H1 (cell line): ENCODE measurements at places on chromosomes 7 and 10. TPM values are rescaled to one million over a fixed set of nuclear protein-coding genes. Genes with fewer than 3 reads are reported as not detected.

Gene HSPA12A
- 4.8 and 6.9 TPM in 2 replicates for total RNA-seq

Gene TRIM56
- total RNA-seq = 17.5 and 18.8 TPM in 2 replicates

DNA sequence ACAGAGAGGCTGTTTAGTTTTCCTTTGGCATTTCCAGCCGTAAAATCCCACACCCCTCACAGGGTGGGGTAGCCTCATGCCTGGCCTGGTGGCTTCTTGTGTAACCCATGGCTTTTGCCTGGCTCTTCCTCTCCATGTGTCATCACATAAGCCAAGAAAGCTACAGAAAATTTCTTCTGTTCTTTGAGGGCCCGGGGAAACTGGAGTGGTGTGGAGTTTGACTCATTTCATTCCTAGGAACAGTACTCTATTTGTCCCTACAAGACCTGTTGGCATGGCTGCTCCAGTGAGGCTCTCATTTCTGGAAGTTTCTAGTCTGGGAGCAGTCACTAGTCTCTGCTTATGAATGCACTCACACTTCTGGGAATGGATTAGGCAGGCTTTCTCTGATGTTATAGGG lies 523.9 kb downstream of the SUGCT start:
- no peak for DNase-seq

Gene COBL
- 36.5 and 40.4 TPM in 2 replicates for total RNA-seq

- DNase-seq = no peak
Measured at GRCh38 chr7:25628446-25628845, 400.2 kb upstream of the NPVF start.

DNA sequence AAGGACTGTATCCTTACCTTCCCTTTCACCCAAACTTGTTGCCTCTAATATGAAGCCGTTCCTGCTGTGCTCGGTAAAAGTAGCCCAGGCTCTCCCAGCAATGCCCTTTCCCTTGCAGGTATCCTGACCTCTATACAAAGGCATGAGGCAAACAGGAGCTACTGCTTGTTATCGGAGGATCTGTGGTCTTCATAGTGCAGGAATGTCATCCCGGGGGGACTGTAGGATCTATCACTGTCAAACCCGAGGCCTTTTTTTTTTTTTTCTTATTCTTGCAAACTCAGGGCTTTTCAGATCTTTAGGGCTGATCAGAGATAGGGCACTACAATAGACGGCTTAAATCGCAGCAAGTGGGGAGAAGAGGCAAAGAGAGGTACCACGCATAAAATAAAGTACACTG lies 1206.6 kb downstream of the TYW1 start:
- no peak for DNase-seq

- DNase-seq = no peak
Measured at GRCh38 chr7:99559175-99559915, 903 bp downstream of the ZNF655 start.

- DNase-seq = no peak
Measured at GRCh38 chr7:44845451-44845850, 2.4 kb downstream of the H2AZ2 start.

GRCh38 chr10:44990965-44991364 lies 9.8 kb upstream of the ZNF22 start:
- no peak for DNase-seq

DNA sequence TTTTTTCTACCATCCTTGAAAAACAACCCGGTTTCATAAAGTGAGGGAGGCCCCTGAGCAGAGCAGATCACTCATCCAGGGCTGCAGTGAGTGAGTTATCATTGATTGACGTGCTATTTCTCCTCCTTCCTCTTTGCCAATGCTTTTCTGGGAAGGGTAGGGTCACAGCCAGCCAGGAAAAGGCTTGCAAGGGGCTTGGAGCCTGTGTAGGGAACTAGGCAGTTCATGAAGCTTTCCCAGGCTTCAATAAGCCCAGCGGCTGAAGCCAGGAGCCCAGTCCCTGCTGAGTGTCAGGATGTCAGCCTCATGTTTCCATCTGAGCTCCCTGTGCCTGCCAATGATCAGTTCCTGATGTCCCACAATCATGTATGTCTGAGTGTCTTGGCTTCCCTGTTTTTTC lies 584.7 kb downstream of the GALNT17 start:
- DNase-seq = no peak

Gene ZC3HAV1
- 43.4 and 44.3 TPM in 2 replicates for total RNA-seq

- DNase-seq = no peak
Measured at GRCh38 chr10:132453470-132453861, 56.5 kb downstream of the PWWP2B start.

DNA sequence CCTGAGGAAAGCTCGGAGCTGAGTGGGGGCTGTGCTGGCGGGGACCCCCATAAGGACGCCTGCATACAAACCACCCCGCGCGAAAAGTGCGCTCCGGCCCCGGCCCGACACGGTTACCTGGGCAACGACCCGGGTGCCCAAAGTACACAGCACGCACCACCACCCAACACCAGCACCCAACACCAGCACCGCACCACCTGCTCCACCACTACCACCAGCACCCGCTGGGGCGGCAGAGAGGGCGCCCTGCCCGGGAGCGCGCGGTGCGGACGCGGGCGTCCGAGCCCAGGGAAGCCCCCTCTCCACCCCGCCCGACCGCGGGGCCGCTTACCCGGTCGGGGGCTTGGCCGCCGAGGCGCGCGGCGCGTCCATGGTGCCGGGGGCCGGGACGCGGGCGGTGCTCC lies 345 bp downstream of the COBL start:
- DNase-seq = no peak

Gene ERVW-1
- total RNA-seq = not detected in 2 replicates

DNA sequence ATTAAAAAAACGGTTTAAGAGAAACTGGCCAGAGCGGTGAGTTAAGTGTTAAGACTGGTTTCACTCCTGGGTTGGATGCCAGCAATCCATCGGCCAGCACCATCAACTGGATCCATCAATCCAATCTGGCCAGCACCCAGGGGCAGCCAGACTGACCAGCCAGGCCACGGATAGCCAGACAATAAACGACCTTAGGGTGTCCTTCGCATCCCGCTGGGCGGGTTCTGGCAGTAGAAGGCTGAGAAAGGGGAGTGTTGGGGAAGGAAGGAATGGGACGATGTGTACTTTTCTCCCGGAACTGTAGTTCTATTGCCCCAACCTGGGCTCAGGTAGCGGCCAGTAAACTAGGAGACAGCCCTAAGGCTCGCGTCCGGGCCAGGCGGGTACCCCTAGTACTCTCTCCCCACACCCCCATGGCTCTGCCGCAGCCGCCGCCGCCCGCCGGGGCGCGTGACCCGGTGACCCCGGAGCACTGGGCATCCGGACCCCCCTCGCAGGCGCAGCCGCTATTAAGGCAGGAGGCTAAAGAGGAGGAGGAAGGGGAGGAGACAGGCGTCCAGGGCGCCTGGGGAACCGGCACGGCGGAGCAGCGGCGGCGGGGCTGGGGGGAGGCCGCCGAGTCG lies at the start of gene CASD1:
CASD1 (plus strand) TSS at position 546 of the 623 bp plus-strand sequence. CDS start 276 bp downstream, outside the sequence.
- DNase-seq = peak; percentile 75

- peak; percentile 56 for DNase-seq
Measured at GRCh38 chr7:129169686-129170440, 18.6 kb upstream of the SMO start.
